ENCODE measurements at places on chromosomes 5 and 9.

DNA sequence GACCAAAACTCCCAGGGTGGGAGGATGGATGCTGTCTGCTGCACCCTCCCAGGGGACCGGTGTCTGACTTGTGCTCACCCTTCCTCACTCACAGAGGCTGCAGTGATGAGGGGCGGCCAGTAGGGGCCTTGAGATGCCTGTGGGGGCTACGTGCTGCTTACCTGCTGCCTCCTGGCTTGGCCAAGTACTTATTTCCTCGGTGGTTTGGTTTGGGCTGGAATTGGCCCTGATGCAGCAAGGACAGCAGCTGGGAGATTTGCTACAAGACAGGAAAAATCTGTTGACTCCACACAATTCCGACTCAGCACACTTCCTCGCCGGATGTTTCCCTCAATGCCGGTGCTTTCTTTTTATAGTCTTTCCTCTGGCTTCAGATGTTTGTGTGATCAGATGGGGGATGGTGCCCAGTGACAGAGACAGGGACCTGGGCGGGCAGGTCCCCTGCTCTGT, 6.6 kb downstream of the PCDH12 start:
- DNase-seq = no peak

- no peak for DNase-seq
These were observed 323.4 kb downstream of the PSAT1 start for GRCh38 chr9:78620303-78620702.

- DNase-seq = no peak
These were observed 266.4 kb upstream of the IRX4 start for GRCh38 chr5:2149195-2149539.

GRCh38 chr9:136095070-136096058, at the start of gene NACC2:
Gene NACC2 (minus strand): TSS chr9:136095289. CDS start chr9:136050521, 44,768 bp downstream.
- DNase-seq = no peak

GRCh38 chr9:90517103-90517502, 125.5 kb downstream of the DIRAS2 start:
- no peak for DNase-seq
